H4 (cell line): ENCODE measurements at places on chromosomes 13 and 19. TPM values are rescaled to one million over a fixed set of nuclear protein-coding genes. Genes with fewer than 3 reads are reported as not detected.

Gene GRK1
- not detected in 2 replicates for total RNA-seq

Gene SLC10A2
- not detected in 2 replicates for total RNA-seq

- no peak for DNase-seq
Observed at GRCh38 chr13:48527955-48528354, 4.9 kb downstream of the RCBTB2 start.

- DNase-seq = no peak
Observed at GRCh38 chr19:18814063-18814462, 17.7 kb upstream of the UPF1 start.

- no peak for DNase-seq
Observed at GRCh38 chr19:10113592-10113963, 2.1 kb downstream of the P2RY11 start.

GRCh38 chr13:48500652-48501197 is 32.2 kb downstream of the RCBTB2 start:
- peak; percentile 74 for DNase-seq
